ENCODE measurements at places on chromosomes 5 and 9. TPM values are rescaled to one million over a fixed set of nuclear protein-coding genes. Genes with fewer than 3 reads are reported as not detected.

DNA sequence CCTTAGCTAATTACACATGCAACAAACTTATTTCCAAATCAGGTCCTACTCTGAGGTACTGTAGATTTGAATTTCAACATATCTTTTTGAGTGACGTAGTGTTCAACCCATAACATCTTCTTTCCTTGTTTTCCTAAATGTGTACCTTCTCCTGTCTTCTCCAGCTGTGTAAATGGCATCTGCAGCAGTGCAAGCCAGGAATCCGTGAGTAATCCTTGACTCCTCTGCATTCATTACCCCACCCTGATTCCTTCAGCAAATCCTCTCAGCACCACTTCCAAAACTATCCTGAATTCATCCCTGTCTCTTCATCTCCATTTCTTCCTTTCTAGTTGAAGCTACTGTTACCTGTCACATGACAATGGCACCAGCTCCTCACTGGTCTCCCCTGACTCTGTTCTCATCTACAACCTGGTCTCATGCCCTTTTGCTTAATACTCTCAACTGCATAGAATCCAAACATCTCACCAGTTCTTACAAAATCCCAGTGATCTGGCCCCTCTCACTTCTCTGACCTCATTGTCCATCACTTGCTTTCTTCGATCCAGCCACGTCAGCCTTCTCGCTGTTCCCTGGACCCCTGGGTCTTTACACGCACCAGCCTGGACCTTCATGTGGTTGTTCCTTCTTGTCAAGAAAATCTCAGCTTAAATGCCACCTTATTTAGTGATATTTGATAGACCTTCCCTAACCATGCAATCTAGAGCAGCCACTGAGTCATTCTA, 14.6 kb upstream of the TRAF1 start:
- DNase-seq = peak; percentile 69

GRCh38 chr9:33264003-33264472, 470 bp downstream of the BAG1 start:
- DNase-seq = peak; percentile 49

GRCh38 chr5:81817980-81818379, 67.1 kb upstream of the SSBP2 start:
- DNase-seq = no peak

DNA sequence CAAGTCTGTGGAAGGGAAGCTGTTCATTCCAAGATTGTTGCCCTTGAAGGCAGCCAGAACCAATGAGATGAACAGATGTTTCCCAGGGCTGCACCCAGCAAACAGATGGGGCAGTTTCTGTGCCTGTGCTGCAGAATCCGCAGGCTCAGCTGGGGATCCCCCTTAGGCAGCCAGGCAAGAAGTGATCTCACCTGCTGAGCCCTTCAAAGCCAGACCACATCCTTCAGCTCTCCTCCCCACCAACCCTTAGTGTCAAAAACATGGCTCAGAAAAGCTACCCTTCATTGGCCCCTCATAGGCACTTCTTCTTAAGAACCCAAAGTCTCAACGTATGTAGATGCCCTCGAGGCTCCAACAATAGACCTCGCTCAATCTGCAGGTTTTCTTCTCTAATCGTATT, 626.7 kb downstream of the CCDC171 start:
- peak; percentile 32 for DNase-seq

DNA sequence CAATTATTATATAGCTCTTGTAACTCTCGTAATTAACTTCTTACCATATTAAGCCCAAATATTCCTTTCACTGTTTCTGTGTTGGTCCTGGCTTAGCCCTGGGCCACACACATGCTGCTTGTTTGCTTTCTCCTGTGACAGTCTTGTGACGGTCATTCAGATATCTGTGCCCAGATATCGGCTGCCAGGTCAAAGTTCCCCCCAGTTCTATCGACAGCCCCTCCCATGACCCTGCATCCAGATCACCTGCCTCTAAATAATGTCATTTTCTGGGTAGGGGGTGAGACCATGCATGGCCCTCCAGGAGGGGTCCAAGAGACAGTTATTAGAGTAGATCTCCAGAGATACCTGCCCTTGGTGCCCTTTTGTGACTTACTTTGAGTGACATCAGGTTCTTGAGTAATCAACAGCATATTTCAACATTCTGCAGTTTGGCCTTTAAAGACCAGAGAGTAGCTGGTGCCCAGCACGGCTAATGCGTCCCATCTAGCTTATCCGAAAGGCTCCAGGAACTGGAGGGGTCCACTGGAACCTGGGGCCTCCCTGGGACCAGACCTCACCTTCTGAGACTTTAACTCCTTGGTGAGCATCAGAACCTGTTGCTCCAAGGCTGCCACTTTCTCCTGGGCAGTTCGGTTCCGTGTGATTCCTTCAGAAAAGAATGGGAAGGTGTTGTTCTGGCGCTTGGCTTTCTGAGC, 26.9 kb downstream of the TBC1D2 start:
- DNase-seq = no peak

DNA sequence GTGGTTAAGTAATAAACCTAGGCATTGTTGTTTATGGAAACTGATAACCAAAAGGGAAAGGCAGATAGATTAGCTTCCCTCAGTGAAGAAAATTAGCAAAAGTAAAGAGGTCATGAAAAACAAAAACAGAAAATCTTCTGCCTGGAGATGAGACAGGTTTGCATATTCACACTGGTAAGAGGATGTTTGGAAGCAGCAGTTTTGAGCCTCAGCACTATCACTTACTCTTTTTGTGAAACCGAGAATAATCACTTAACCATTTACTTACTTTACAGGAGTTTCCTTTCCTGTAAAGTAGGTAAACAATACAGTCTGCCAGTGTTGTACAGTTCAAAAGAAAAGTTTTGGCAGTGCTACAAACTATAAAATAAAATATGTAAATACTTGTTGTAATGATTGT, 35.5 kb upstream of the EMB start:
- DNase-seq = no peak

GRCh38 chr5:123285122-123286023, 137.8 kb downstream of the CEP120 start:
- peak; percentile 11 for DNase-seq

DNA sequence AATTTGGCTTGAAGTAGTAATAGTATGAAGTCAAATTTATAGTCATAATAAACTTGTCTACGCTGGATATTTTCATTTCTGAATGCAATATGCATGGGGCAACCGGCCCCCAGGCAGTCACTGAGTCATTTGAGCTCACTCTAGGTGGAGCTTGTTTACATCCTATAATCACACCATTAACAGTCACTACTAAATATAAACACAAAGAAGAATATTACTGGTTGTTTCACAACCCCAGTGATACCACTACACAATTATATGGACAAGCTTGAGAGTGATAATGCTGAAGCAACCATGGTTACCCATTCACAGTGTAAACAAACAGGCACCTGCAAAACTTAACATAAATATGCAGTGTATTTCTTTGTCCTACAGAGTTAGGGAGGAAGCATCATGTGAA, 68.7 kb downstream of the MARCHF3 start:
- DNase-seq = peak; percentile 28

The SLC4A9 gene
- total RNA-seq = not detected

The DMRT3 gene
- not detected for total RNA-seq

The MEIKIN gene
- not detected for total RNA-seq

The MARCOL gene
- not detected for total RNA-seq

The FBP2 gene
- total RNA-seq = not detected

The PHYHD1 gene
- total RNA-seq = not detected

The ZNF169 gene
- 1.1 TPM for total RNA-seq

The SAPCD2 gene
- total RNA-seq = 86.6 TPM

Measured in Daoy (cell line).